Activated CD8-positive, alpha-beta memory T cell treated with anti-CD3 and anti-CD28 coated beads, Interleukin-2, amount 50 U/mL, for 4 hours (primary cell): ENCODE measurements at places on chromosomes 4 and X.
A peak's percentile ranks its signal among the peaks of the same experiment; 100 is the strongest.

DNA sequence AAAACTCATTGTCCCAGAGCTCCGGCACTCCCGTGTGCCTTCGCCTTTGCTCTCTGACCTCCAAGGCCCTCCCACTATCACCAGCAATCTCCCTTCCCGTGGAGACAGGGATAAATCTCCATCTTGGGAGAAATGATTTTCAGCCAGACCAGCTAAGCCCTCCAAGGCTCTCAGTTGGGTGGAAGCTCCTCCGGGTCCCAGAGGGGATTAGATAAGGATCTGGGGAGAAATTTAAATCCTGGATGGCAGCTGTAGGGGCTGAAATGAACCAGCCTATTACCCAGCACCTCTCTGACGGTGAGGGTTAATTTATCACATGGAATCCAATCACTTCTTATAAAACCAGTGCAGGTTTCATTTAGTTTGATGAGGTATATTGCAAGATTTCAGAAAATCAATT is 366.2 kb downstream of the FBXW7 start:
- no peak for DNase-seq

DNA sequence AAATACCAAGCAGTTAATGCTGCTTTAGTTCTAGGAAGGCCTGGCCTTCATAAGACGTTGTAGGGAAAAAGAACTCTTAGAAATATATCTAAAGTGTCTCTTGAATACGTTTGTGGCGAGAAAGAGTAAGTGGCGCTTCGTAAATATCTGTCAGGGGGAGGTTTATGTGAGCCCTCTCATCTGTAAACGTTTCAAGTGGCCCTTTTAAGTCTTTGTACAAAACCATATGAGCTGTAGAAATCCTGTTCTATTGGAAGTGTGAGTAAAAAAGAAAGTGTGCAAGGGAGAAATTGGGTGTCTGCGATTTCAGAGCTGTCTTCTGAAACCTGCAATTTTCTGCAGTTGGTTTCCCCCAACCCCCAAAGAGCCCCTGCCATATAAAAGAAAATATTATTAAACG is 8.6 kb upstream of the INTU start:
- no peak for DNase-seq

GRCh38 chrX:46279214-46279924 is 265.9 kb downstream of the ZNF674 start:
- no peak for DNase-seq

- no peak for DNase-seq
Observed at GRCh38 chrX:40148385-40149285, 50.9 kb upstream of the BCOR start.

DNA sequence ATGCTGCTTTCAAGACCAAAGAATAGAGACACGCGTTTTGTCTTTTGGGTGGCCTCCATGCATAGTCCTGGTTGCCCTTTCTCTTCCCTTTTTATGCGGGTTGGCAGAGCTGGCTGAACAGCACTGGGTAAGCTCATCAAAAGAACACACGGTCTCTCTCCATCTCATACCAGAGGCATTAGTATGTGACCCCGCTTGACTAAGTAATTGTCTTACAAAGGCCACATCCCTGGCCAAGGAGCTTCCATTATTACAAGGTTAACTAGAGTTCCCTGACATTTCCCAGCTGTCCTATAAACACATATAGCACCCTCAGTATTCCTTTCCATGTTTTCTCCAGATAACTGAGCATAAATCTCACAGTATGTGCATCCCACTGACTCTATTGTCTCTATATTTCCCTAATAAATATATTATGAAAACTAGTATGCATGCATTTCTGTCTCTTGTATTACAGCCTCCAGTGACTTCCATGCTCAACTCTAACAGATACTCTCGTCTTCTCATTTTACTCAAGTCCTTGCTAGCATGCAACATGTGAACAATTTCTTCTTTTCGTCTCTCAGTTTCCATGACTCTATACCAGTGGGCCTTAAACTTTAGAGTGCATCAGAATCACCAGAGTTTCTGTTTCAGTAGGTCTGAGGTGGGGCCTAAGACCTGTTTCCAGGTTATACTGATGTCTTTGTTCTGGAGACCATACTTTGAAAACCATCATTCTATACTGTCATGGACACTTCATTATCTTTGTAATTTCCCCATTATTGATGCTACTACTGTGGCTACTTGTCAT is 247.7 kb upstream of the ARSJ start:
- no peak for DNase-seq

GRCh38 chr4:40325406-40326019 is 9.6 kb upstream of the CHRNA9 start:
- peak; percentile 65 for DNase-seq

DNA sequence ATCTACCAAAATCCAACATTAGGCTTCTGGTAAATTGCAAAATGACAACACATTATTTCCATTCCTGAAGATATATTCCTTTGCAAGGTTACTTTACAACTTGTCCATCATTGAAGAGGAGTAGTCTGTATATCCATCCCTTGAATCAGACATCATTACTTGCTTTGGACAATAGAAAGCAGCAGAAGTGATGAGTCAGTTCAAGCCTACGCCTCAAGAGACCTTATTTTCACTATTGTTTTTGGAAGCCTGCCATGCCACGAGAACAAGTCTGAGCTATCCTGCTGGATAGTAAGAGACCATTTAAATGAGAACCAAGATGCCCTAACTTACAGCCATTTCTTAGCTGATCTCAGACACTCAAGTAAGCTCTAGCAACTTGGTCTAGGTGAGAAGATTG is 246.0 kb upstream of the HHIP start:
- DNase-seq = no peak

- no peak for DNase-seq
Observed at GRCh38 chr4:167100120-167100519, 134.2 kb downstream of the SPOCK3 start.

DNA sequence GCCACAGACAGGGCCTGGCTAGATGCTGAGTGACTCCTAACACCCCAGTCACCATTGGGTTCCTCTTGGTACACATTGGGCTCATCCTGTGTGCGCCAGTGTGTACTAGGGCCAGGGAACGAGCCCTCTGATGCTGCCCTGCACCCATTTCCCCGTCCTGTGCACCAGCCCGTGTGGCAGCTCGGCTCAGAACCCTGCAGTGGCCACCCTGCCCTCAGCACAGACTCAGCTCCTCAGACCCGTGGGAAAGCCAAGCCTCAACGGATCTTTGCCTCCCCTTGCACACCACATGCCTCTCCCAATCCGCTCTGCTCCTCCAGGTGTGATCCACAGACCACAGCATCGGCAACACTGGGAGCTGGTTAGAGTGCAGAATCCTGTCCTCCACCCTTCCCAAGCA is 38.6 kb downstream of the EVC start:
- DNase-seq = no peak

GRCh38 chr4:82811838-82812341 is 13.3 kb upstream of the SCD5 start:
- DNase-seq = no peak
